ENCODE measurements at places on chromosomes 12 and 14.

GRCh38 chr14:79809849-79810612 lies 401.3 kb downstream of the DIO2 start:
- DNase-seq, result no peak

DNA sequence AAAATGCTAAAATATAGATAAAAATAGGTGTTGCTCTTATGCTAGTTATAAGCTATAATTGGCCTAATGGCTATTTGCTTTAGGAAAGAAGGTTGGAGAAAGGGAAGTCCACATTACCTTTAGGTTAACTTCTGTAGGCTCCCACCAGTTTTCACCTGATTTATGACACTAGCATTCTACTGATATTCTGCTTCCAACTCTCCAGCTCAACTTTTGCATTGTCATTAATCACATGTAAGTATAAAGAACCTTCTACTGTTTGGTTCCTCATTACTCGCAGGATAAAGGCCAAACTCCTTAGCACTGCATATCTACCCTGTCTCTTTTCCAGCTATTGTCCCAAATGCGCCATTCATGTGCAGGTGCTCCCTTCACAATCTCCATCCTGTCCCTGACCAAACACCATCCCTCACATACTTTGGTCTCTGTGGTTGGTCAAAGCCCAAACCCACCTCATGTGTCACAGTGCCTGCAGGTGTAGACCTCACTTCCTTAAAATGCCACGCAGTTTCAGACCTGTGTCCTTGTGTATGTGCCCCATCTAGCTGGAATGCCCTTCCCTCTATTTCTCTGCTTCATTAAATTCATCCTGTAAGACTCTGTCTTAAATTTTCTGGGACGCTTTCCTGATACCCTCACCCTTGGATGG lies 3.3 kb downstream of the DDHD1 start:
- no peak for DNase-seq

DNA sequence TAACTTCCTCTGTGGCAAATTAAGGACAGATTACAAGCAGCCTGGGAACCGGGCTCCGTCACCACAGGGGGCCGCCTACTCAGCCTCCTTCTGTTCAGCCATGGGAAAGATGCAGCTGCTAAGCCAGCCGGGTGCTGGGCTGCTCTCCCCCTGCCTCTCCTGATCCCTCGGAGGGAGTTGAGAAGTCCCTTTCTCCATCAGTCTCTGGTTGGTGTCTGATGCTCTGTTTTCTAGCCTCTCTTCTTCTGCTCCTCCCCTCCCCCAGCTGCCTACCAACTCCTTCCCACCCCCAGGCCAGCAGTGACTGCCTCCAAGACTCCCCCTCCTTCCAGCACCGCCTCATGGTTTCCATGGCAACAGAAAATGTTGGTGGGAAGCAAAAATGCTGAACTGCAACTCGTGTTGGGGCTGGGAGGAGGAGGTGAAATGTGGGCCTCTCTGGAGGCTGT lies 486.7 kb downstream of the APAF1 start:
- no peak for DNase-seq

DNA sequence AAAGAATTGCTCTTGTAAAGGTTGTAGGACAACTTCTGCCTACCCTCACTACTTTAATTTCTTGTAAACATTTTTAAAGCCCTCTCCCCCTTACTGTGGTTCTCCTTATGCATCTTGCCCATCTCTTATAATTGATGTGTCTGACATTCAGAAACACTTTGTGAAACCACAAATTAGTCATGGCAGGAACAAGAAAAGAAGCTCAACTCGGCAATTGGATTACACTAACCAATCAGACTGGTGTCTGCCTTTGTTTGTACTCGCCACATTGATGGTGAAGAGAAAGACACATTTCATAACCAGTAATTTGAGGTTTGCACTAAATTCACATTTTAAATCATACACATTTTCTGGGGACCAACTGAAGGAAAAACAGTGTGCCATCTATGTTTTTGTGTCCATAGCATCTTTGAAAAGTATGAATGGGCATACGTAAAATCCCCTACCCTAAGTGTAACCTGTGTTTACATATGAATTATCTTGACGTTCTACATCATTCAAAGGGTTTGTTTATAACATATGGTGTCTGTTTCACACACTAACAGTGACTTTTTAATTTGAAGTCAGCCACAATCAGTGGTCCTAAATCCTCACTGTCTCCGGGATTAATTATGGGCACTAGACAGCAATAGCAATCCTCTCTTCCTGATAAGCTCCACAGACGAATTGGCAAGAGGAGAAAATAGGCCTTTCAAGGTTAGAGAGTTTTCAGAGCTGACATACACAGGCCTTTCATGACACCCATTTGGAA lies 49.9 kb downstream of the OTX2 start:
- DNase-seq, result no peak

DNA sequence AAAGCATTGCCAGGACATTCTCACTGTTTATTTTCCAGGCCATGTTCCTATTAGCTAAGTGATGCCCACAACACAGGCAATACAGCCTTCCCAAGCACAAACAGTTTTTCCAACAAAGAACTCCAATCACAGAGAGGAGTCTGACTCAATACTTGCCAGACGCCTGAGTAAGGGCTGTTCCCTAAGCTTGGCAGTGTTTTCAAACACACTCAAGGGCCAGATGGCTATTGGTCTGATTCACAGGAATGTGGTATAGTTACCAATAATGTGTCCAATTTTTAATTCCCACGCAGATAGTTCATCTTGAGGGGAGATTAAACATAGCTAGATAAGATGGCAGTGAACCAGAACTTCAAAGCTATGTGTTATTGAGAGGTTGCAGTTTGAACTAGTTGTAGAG lies 381.0 kb downstream of the SNAPC1 start:
- DNase-seq, result no peak

DNA sequence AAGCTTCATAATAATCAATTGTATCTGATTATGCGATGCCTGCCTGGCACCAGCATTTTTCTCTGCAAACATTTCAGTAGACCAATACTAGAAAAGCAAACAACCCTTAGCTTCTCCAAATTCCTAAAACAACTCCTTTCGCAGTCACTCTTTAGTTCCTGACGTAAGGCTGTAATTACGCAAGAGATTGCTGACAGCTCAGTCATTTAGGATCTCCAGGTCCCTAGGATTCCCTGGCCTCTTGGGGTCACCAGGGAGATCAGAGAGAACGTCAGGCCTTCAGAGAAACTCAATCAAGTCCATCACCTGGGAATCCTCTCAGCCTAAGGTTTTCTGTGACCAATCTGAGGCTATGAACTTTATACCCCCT lies 390.6 kb downstream of the PAWR start:
- DNase-seq, result no peak

GRCh38 chr12:106950591-106950990 lies 5.1 kb upstream of the TMEM263 start:
- no peak for DNase-seq

DNA sequence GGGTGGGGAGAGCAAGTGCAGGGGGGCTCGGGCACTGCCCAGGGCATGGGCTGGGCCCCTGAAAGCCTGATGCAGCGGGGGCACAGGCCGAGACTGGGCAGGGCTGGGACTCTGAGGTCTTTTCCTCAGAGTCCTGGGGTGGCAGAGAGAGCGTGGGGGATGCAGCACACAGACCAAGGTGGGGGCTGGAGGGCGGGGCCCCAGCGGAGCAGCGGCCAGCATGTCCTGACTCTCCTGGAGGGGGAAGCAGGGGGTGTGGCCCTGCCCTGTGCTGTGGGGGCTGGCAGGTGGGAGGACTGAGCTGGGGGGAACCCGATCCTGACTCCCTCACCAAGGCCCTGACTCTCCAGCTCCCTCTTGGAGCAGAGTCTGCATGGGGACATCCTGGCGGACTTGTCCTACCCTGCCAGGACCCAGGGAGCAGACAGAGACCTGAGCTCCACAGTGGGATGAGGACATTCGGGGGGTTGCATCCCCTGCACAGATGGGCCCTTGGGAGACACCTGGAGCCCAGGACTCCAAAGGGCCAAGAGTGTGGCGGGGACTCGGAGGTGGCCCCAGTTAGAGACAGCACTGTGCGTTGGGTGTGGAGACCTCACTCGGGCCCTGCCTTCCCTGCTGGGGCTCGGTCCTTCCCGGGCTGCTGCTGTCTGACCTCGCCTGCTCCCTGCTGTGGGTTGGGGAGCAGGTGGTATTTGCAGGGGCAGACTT lies 326.1 kb downstream of the TMEM121 start:
- no peak for DNase-seq

DNA sequence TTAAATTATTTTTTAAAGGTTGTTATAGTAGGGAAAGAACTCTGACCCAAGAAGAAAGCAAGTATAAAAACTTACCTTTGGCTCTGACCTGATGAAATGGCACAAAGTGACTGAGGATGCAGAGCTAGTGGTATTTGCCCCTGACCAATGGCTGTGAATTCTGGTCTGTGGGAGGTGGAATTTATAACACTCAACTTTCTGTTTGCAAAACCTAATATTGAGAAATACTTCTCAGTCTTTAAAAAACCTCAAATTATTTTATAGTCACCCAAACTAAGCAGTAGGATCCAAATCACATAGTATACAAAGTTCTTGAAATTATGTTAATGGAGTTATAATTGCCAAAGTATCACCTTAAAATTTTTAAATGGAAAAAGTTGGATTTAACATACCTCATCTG lies at the start of gene EPYC:
Gene EPYC, minus strand, starts transcription at position 101 of the 400 bp plus-strand sequence. CDS start 2,407 bp downstream, outside the sequence.
- no peak for DNase-seq

DNA sequence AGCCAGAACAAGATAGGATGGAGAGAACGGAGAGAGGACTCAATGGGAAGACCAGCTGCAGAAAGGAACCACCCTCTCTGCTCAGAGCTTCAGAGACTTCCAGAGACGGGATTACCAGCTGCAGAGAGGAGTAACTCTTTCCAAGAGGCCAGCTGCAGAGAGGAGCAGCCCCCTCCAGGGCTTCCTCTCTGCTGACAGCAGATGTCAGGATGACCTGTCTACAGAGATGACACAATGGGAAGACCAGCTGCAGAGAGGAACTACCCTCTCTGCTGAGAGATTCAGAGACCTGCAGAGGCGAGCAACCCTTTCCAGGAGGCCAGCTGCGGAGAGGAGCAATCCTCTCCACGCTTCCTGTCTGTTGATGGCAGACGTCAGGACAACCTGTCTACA lies 61.8 kb downstream of the KLRG1 start:
- DNase-seq, result no peak

- no peak for DNase-seq
Observed at GRCh38 chr12:116982791-116983411, 72.2 kb downstream of the FBXW8 start.

DNA sequence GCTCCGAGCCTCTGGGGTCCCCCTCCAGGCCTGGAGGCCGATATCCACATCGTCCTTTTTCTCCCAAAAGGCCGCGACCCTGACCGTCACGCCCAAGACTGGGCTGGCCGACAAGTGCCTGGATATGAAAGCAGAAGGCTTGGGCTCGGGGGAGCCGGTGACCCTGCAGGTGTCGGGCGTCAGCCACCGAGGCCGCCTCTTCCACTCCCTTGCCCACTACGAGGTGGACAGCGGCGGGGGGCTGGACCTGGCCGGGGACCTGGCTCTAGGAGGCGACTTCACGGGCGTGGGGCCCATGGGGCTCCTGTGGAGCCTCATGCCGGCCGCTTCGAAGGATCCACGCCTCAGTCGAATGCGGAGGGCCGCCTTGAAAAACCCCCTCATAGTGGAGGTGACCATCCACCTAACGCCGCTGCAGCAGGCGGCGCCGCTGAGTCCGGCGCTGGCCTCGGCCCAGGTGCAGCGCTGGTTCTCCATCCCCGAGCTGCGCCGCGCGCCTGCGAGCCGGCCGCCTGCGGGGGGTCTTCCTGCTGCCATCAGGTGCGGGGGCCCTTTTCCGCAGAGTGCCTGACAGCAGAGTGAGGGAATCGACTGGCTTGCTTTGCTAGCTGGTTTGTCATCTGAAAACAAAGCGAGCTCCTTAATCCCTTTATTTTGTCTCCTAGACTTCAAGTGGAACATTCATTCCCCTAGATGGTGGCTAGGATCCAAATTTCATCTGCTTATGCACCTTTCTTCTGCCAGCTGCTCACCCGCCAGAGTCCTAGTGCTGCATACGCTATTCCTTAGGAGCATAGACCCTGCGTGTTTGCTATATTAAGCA lies 10.6 kb upstream of the DNAL1 start:
- DNase-seq, result no peak

DNA sequence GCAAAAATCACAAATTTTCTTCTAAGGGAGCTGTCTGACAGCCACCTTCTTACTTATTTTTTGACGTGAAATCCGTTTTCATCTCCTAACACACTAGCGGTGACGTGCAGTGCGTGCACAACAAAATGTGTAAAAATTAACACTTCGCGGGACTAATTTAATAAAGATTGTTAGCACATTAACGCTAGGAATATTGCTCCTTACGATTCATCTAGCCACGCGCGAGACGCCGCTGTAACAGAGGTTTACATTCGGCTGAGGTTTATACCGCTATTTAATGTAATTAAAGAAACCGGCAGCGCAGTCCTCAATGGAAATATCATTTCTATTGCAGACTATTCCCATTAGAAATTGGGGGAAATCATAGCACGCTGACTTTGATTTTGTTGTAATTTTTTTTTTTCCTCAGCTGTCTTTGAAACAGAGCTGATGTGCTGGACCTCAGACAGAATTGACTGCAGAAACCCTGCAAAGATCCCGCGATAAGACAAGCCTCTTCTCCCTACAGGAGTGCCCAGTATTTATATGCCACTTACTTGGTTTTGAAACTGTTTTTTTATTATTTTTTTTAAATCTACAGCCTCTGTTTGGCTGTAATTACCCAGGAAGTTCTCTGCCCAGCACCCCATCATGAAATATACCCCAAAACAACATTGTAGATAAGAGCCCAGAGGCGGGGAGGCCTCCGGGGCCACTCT lies 31.2 kb downstream of the BCL11B start:
- DNase-seq, result no peak

GRCh38 chr12:2607881-2608607 lies 186.7 kb upstream of the FKBP4 start:
- no peak for DNase-seq

- DNase-seq, result no peak
Observed at GRCh38 chr12:48690990-48691389, 9.0 kb upstream of the KANSL2 start.

DNA sequence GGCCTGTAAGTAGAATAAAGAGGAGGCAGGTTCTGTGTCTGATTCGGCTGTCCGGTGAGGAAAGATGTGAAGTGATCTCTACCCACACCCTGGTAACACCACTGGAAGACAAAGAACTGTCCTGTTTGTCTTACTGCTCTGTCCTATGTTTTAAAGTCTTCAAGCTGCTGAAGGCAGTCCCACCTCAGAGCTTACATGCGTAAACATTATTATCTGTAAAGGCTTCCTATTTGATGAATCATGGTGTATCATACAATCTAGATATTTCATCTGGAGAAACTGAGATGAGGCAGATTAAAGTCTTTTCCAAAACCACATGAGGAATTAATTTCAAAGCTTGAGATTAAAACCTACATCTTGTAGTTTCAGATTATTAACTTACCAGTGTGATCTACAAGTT lies 427.6 kb downstream of the ZFP36L1 start:
- no peak for DNase-seq

- peak; percentile 36 for DNase-seq
Observed at GRCh38 chr12:40152783-40153383, 47.0 kb upstream of the SLC2A13 start.
